Hepatocyte (in vitro differentiated cells): ENCODE measurements at places on chromosomes 2 and 18.

GRCh38 chr2:59866436-59866835 is 687.0 kb downstream of the BCL11A start:
- H3K4me1 ChIP-seq, result no peaks in the 10 kb centered on the region
- H3K27me3 ChIP-seq, result no peaks in the 10 kb centered on the region
- DNase-seq, result no peak
- H3K4me3 ChIP-seq, result no peak overlapping the region

DNA sequence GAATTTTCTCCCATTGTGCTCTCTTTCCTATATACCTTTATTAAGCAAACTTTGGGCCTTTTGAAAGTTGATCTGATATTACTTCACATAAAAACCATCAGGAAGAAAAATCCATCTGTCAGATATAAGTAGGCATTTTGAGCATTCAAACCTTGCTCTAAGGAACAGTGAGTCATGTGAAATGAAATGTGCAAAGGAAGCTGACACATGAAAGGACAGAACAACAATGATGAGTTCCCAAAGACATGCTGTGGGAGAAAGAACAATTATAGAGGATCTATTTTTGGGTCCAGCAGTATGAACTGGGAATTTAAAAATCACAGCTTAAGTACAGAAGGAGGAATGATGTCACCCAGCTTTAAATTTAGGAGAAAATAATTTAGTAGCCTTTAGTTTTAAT is 18.1 kb downstream of the CALCRL start:
- no peaks in the 10 kb centered on the region for H3K36me3 ChIP-seq
- no peaks in the 10 kb centered on the region for H3K27me3 ChIP-seq
- H3K27ac ChIP-seq, result no peak overlapping the region
- H3K4me1 ChIP-seq, result no peaks in the 10 kb centered on the region
- no peak for DNase-seq
- H3K4me3 ChIP-seq, result no peak overlapping the region

DNA sequence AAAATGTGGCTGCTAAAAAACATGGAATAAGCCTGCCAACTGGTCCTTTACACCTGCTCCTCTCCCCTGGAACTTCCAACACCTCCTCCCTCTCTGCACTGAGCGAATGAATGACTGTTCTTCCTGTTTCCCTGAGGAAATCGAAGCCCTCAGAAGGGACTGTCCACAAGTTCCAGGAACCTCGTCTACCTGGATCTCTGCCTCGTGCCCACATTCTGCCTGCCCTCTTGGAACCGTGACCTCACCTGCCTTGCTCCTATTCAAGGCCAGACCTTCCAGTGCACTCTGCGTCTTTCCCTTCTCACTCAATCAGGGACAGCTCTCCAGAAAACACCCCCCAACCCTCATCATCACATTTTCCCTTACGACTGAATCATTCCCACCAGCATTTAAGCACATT is 4.4 kb upstream of the CAB39 start:
- no peak overlapping the region for H3K4me3 ChIP-seq
- no peak for DNase-seq
- no peak overlapping the region for H3K27ac ChIP-seq
- H3K36me3 ChIP-seq, result no peaks in the 10 kb centered on the region
- no peaks in the 10 kb centered on the region for H3K27me3 ChIP-seq
- peaks cover 5% of the 10 kb centered on the region for H3K4me1 ChIP-seq

DNA sequence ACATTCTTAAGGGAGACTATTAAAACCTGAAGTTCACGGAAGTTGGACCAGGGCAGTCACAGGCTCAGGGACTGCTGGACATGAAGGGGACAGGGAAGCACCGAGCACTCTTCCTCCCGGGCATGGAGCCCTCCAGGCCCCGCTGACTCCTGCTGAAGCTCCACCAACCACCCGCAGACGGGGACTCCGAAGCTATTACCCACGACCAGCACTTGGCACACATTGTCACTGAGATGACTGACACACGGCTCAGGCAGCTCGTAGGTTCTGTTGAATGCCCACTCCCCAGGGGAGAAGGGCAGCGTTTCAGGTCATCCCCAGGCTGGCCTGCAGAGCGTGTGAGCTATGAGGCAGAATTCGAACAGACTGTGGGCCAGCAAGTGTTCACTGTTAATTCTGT is 234.8 kb downstream of the NDUFA10 start:
- H3K4me1 ChIP-seq, result no peaks in the 10 kb centered on the region
- no peak overlapping the region for H3K4me3 ChIP-seq
- no peaks in the 10 kb centered on the region for H3K27me3 ChIP-seq
- no peak for DNase-seq
- H3K27ac ChIP-seq, result no peak overlapping the region

- H3K4me1 ChIP-seq, result no peaks in the 10 kb centered on the region
- no peak overlapping the region for H3K4me3 ChIP-seq
- no peak overlapping the region for H3K27ac ChIP-seq
- no peaks in the 10 kb centered on the region for H3K36me3 ChIP-seq
Measured at GRCh38 chr2:37737507-37737906, 66.1 kb upstream of the CDC42EP3 start.

DNA sequence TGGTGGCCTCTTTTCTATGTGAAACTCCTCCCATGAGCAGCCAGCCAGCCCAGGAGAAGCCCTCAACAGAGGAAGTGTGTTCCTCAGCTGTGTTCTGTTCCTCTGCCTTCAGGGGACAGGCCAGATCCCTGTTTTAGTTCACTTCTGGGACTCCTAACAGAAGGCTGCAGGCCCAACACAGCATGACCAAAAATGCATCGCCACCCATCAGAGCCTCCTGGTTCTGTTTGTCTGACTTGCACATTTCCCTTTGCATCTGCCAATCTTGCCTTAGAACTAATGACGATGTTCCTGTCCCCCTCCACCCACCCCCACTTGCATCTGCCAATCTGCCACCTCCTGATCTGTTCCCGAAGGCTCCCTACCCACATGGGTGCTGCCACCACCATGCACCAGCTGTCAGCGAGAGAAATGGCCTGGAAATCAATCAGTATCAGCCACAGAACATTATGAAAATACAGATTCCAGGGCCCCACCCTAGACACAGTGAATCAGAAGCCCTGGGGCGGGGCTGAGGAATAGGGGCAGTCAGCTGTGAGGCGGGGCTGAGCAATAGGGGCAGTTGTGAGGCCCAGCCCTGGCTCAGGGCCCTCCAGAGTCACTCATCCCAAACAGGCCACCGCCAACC is 51.0 kb downstream of the FAM168B start:
- no peaks in the 10 kb centered on the region for H3K36me3 ChIP-seq
- no peak overlapping the region for H3K4me3 ChIP-seq
- DNase-seq, result no peak
- no peaks in the 10 kb centered on the region for H3K27me3 ChIP-seq

DNA sequence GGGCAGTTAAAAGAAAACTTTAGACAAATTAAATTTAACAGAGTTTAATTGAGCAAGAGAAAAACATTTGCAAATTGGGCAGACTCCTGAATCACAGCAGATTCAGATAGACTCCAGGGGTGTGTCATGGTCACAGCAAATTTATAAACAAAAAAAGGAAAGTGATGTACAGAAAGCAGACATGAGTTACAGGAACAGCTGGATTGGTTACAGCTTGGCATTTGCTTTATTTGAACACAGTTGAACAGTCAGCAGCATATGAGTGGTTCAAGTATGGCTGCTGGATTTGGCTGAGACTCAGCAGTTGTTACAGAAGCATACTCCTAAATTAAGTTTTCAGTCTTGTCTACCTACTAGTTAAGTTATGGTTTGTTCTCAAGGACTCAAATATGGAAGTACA is 82.3 kb upstream of the NYAP2 start:
- no peak for DNase-seq
- no peak overlapping the region for H3K4me3 ChIP-seq
- no peaks in the 10 kb centered on the region for H3K27me3 ChIP-seq
- H3K36me3 ChIP-seq, result no peaks in the 10 kb centered on the region
- H3K4me1 ChIP-seq, result no peaks in the 10 kb centered on the region
- H3K27ac ChIP-seq, result no peak overlapping the region

DNA sequence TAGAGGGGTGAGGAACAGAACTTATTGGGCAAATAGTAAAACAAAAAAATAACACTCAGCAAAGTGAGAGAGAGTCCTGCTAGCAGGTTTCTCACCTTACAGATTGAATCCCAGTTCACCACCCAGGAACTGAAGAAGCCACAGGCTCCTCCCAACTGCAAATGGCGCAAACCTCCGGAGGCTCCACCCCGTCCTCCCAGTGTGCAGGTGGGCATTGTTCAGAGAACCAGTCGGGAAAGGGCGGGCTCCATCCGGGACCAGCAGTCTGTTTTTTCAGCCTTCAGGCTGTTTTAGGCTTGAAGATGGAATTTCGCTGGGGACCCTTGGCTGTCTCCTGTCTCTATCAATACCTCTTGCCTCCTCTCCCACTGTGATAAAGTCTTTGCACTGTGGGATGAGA is 317.5 kb downstream of the PARD3B start:
- no peaks in the 10 kb centered on the region for H3K27me3 ChIP-seq
- no peak overlapping the region for H3K27ac ChIP-seq
- no peak for DNase-seq
- H3K4me1 ChIP-seq, result no peaks in the 10 kb centered on the region
- H3K36me3 ChIP-seq, result no peaks in the 10 kb centered on the region
- H3K4me3 ChIP-seq, result no peak overlapping the region

DNA sequence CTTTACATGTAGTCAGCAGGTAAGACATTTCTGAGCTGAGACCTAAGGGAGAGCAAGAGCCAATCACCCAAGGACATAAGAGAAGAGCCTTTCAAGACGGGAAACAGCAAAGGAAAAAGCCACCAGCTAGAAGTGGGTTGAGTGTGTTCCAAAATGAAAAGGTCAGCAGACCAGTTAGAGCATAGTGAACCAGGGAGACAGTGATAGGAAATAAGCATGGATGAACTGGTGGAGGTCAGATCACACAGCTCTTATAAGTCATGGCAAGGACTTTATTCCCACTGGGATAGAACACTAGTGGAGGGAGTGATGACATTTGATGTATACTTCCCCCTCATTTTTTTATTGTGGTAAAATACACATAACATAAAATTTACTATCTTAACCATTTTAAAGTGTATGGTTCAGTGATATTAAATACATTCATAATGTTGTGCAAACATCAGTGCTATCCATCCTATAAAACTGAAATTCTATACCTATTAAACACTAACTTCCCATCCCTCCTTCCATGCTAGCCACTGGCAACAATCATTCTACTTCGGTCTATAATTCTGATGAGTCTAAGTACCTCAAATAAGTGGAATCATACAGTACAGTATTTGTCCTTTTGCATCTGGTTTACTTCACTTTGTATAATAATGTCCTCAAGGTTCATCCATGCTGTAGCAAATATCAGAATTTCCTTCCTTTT is 155.8 kb upstream of the WDSUB1 start:
- DNase-seq, result no peak
- peaks cover 6% of the 10 kb centered on the region for H3K36me3 ChIP-seq
- no peak overlapping the region for H3K4me3 ChIP-seq
- no peaks in the 10 kb centered on the region for H3K27me3 ChIP-seq
- no peak overlapping the region for H3K27ac ChIP-seq
- no peaks in the 10 kb centered on the region for H3K4me1 ChIP-seq

- no peaks in the 10 kb centered on the region for H3K4me1 ChIP-seq
- H3K27ac ChIP-seq, result no peak overlapping the region
- H3K27me3 ChIP-seq, result no peaks in the 10 kb centered on the region
- no peaks in the 10 kb centered on the region for H3K36me3 ChIP-seq
- no peak overlapping the region for H3K4me3 ChIP-seq
- no peak for DNase-seq
Measured at GRCh38 chr2:153604133-153604532, 125.6 kb upstream of the RPRM start.
